ENCODE measurements at places on chromosomes 5 and 9. TPM values are rescaled to one million over a fixed set of nuclear protein-coding genes. Genes with fewer than 3 reads are reported as not detected.

The DAB2IP gene
- total RNA-seq: not detected

The PLAC8L1 gene
- total RNA-seq: not detected

The GPX3 gene
- not detected for total RNA-seq

The FABP6 gene
- not detected for total RNA-seq

The MEF2C gene
- 0.25 TPM for total RNA-seq

The SH2D3C gene
- total RNA-seq: 58.4 TPM

The FGF10 gene
- not detected for total RNA-seq

The FOXD4 gene
- total RNA-seq: 0.23 TPM

The TMC1 gene
- total RNA-seq: not detected

The LHFPL2 gene
- not detected for total RNA-seq

The TLX3 gene
- total RNA-seq: not detected

The TAF11L10 gene
- total RNA-seq: not detected

The PPP3R2 gene
- total RNA-seq: not detected

The KCNV2 gene
- total RNA-seq: not detected

The MGAT4B gene
- 82.5 TPM for total RNA-seq

The STKLD1 gene
- total RNA-seq: 0.59 TPM

The INSL6 gene
- not detected for total RNA-seq

The ITGA2 gene
- total RNA-seq: 6.5 TPM

The NEURL1B gene
- 2.0 TPM for total RNA-seq

The ZBTB5 gene
- 10.3 TPM for total RNA-seq

The ACTBL2 gene
- not detected for total RNA-seq

The CCDC69 gene
- 63.5 TPM for total RNA-seq

The BSPRY gene
- 7.4 TPM for total RNA-seq

The MSH3 gene
- 22.4 TPM for total RNA-seq

The PCDHB9 gene
- total RNA-seq: not detected

The RASGEF1C gene
- total RNA-seq: not detected

All from T-helper 2 cell treated with Interferon-gamma antibody and Interleukin-4, amounts not matched to agents 100 ng/mL and 5 ng/mL, for 36 hours (primary cell).